HCT116 (cell line): ENCODE measurements at places on chromosomes 2 and 18. TPM values are rescaled to one million over a fixed set of nuclear protein-coding genes. Genes with fewer than 3 reads are reported as not detected.
A peak's percentile ranks its signal among the peaks of the same experiment; 100 is the strongest.

- no peaks in the 10 kb centered on the region for H3K4me1 ChIP-seq
- H3K4me3 ChIP-seq: no peak overlapping the region
- DNase-seq: no peak
- no peaks in the 10 kb centered on the region for H3K36me3 ChIP-seq
- H3K27me3 ChIP-seq: peaks cover 50% of the 10 kb centered on the region; the same call in 1 of the 2 replicates
- H3K27ac ChIP-seq: no peak overlapping the region
These were observed 730.4 kb upstream of the ID2 start for GRCh38 chr2:7951490-7951889.

DNA sequence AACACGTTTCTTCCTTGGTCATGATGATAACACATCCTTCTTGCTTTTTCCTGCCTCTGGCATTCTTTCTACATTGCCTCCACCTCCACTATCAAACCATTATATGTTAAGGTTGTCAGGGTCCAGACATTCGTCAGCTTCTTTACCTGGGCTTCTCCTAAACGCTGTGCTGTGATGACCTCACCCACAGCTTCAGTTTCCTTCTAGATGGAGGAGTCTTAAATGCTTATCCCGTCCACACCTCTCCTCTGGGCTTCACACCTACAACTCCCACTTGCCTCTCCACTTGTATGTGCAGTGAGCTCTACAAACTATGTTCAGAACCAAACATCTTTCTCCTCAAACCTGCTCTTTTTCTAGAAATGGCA lies 666 bp upstream of the STAT1 start:
- no peaks in the 10 kb centered on the region for H3K27me3 ChIP-seq
- peaks cover 25% of the 10 kb centered on the region for H3K4me1 ChIP-seq
- H3K27ac ChIP-seq: peak overlapping the region; percentile 84
- H3K36me3 ChIP-seq: 0 out of 2 replicates have a peak, but pooled peaks cover 4% of the 10 kb centered on the region
- DNase-seq: no peak
- H3K4me3 ChIP-seq: peak overlapping the region; percentile 79

GRCh38 chr2:227340106-227340505 lies 15.1 kb downstream of the MFF start:
- no peak overlapping the region for H3K27ac ChIP-seq
- H3K4me1 ChIP-seq: no peaks in the 10 kb centered on the region
- H3K4me3 ChIP-seq: no peak overlapping the region
- peaks cover 20% of the 10 kb centered on the region for H3K36me3 ChIP-seq
- no peak for DNase-seq

GRCh38 chr2:96875498-96876268 lies 5.8 kb upstream of the SEMA4C start:
- no peaks in the 10 kb centered on the region for H3K27me3 ChIP-seq
- DNase-seq: no peak
- H3K36me3 ChIP-seq: no peaks in the 10 kb centered on the region
- no peak overlapping the region for H3K27ac ChIP-seq

DNA sequence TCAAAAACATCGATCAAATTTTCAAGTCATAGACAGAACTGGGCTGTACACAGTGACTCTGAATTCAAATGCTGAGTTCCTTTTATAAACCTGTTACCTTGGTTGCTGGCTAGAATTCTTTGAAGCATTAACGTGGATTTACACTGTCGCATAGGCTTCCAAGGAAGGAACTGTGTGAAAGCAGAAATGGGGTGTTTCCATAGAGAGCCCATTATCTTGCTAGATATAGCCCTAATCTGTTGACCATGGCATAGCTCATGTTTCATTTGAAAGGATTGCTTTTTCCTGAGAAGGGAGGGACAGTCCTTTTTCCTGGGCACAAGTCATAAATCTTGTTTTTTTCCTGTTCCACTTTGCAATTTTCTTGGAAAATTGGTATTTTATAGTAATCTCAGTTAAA lies 73.8 kb upstream of the NEUROD1 start:
- no peaks in the 10 kb centered on the region for H3K36me3 ChIP-seq
- H3K4me3 ChIP-seq: no peak overlapping the region
- H3K27me3 ChIP-seq: no peaks in the 10 kb centered on the region
- no peak overlapping the region for H3K27ac ChIP-seq

- H3K27me3 ChIP-seq: no peaks in the 10 kb centered on the region
- no peak overlapping the region for H3K27ac ChIP-seq
- no peak overlapping the region for H3K4me3 ChIP-seq
- H3K36me3 ChIP-seq: no peaks in the 10 kb centered on the region
These were observed 353.8 kb downstream of the PARD3B start for GRCh38 chr2:204898928-204899640.

DNA sequence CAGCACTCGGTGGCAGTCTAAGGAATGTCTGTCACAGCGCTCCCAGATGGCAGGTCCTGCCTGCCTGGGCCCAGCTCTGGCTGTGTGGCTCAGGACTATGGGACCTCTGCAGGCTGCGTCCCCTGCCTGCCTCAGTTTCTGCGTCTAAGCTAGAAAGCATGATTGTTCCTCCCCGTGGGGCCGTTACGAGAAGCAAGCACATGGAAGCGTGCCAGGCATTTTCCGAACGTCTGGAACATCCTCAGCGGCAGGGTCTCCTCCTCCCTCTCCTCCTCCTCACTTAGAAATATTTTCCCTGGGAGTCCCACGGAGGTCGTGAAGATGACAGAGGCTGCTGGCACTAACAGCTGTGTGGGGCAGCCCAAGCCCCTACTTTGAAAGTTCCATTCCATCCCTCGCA lies 43.3 kb downstream of the LRRFIP1 start:
- H3K27me3 ChIP-seq: peaks cover 8% of the 10 kb centered on the region; the same call in 1 of the 2 replicates
- no peak overlapping the region for H3K4me3 ChIP-seq
- peaks cover 21% of the 10 kb centered on the region for H3K4me1 ChIP-seq
- H3K36me3 ChIP-seq: no peaks in the 10 kb centered on the region
- DNase-seq: no peak

DNA sequence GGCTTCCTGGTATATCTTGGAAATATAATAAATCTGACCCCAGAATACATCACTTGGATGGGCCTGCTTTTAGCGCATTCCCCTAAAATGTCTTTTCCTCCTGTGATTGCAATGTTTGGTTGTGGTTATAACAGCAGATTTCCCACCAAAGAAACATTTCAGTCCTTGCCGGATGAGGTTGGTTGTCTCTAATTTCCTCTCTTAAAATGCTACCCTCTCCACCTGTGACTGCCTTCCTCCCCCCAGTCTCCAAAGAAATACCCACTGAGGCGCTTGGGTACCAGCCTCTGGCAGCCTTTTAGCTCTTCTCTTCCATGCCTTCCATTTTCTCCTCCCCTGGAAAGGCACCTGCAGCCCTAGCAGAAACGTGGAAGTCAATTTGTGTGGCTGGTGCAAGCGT lies 102.1 kb upstream of the SIX3 start:
- no peak overlapping the region for H3K4me3 ChIP-seq
- H3K36me3 ChIP-seq: no peaks in the 10 kb centered on the region
- DNase-seq: no peak
- peaks cover 8% of the 10 kb centered on the region; the same call in 1 of the 2 replicates for H3K27me3 ChIP-seq

DNA sequence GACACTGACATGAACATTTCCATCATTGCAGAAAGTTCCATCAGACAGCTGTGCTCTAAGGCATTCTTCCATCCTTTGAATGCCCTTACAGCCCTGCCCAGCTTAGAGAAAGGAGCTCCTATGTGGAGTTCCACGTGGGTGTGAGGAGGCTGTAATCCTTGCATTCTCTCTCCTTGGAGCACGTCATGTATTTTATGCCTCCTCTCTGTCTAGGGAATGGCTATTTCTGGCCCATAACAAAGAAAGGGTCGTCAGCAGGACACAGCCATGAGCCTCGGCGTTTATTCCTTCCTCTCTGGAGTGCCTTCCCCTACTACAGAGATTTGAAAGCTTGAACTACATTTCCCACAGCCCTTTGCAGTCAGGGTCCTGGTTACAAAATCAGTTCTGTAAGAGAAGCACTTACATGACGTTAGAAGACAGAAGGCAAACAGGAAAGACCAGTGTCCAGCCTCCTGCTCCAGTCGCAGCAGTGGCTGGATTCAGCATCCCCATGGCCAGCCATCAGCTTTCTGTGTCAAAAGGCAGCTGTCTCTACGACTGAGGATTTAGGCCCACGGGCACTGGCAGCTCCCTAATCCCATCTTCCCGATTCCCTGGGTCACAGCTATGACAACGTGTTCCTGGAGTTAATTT lies 234.9 kb downstream of the TFCP2L1 start:
- H3K27me3 ChIP-seq: no peaks in the 10 kb centered on the region
- no peak overlapping the region for H3K4me3 ChIP-seq
- no peak overlapping the region for H3K27ac ChIP-seq
- no peaks in the 10 kb centered on the region for H3K36me3 ChIP-seq
- DNase-seq: no peak

DNA sequence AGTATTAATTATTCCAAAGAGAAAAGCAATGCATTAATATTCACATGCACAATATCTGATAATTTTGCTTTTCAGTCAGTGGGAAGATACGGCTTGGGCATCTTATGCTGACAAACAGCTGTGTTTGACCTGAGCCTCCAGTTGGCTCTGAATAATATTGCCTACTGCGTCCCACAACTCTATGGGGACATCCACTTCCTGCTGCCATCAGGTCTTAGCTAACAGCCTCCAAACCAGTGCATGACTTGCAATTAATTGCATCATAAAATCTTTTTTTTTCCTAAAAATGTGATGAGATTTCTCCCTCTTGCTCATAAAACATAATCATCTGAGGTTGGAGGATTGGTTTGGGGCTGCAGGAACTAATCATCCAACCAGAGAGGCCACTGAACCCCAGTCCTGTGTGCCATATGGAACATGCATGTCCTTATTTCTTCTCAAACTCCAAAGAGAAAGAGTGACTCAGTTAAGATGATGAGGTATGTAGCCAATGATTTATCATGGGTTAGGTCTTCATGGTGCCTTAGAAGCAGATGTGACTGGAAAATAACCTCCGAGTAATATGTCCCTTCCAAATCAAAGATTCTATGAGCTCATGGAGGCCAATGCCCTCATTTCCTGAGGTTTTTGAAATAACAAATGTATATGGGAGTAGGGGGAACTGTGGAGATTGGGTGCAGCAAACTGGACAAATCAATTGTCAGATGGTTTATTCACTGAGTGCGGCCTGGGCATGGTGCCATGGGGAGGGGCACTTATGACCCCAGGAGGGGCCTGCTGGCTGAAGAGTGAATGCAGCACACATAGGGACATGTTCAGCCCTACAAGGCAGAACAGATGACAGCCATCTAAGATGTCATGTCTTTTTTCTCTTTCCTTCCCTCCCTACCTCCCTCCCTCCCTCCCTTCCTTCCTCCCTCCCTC lies 39.4 kb downstream of the EDAR start:
- H3K4me3 ChIP-seq: no peak overlapping the region
- DNase-seq: no peak
- H3K27ac ChIP-seq: no peak overlapping the region
- no peaks in the 10 kb centered on the region for H3K27me3 ChIP-seq

DNA sequence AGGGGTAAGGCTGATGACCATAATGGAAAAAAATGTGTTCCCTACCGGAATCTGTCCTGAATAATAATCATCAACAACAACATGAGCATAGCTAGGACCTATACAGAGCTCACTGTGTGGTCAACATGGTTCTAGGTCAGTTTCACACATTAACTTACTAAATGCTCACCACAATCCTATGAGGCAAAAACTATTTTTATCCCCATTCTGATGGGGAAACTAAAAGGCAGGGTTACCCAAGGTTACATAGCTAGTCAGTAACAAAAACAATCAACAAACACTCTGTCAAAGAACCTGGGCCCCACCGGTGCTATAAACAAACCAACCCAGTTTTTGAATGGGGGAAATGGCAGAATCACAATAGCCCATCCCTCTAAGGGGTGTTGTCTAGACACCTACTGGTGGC lies 40.1 kb downstream of the AOX1 start:
- H3K27me3 ChIP-seq: no peaks in the 10 kb centered on the region
- no peak overlapping the region for H3K27ac ChIP-seq
- H3K36me3 ChIP-seq: no peaks in the 10 kb centered on the region
- peaks cover 8% of the 10 kb centered on the region for H3K4me1 ChIP-seq
- no peak for DNase-seq

GRCh38 chr2:54630858-54631497 lies 92.5 kb upstream of the EML6 start:
- peaks cover 50% of the 10 kb centered on the region for H3K36me3 ChIP-seq
- no peak overlapping the region for H3K27ac ChIP-seq
- no peak overlapping the region for H3K4me3 ChIP-seq
- no peak for DNase-seq
- no peaks in the 10 kb centered on the region for H3K4me1 ChIP-seq

GRCh38 chr2:114699423-114699944 lies 257.0 kb downstream of the DPP10 start:
- H3K27ac ChIP-seq: no peak overlapping the region
- H3K27me3 ChIP-seq: no peaks in the 10 kb centered on the region
- H3K4me1 ChIP-seq: no peaks in the 10 kb centered on the region
- DNase-seq: no peak
- H3K36me3 ChIP-seq: no peaks in the 10 kb centered on the region

DNA sequence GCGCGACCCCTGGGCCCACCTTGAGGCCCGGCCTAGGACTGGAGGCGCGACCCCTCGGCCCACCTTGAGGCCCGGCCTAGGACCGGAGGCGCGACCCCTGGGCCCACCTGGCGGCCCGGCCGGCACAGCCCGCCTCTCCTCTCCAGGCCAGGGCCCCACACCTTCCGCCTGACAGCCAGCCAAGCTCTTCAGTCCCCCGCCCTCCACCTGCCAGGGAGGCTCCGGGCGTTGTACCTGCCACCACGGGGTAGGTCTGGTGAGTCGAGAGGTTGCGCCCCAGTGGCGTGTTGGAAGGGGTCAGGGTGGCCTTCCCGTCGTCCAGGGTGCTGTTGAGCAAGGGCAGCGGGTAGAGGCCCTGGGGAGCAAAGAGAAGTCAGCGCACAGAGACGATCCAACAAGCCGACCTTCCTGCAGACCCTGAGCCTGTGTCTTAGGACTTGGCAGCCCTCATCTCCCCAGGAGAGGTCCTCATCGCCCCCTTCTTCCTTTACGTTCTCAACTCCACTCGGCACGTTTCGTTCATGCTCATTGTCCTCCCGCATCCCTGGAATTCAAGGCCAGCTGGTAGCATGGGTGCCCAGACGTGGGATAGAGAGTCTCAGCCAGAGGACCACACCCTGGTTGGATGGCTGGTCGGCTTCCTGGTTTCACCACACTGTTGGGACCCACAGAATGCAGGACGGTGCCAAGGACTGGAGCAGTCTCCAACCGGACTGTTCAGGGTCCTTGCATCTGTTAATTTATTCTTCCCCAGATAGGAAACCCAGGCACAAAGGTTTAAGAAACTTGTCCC lies 42.2 kb downstream of the PAX8 start:
- peak overlapping the region; percentile 93 for H3K4me3 ChIP-seq
- H3K36me3 ChIP-seq: peaks cover 27% of the 10 kb centered on the region
- no peak for DNase-seq
- no peaks in the 10 kb centered on the region for H3K27me3 ChIP-seq
- H3K4me1 ChIP-seq: peaks cover 58% of the 10 kb centered on the region

The RFX8 gene
- total RNA-seq: not detected

The LOXL3 gene
- 4.1 TPM for total RNA-seq

The ALPI gene
- total RNA-seq: not detected

The ARHGAP15 gene
- total RNA-seq: 0.42 TPM

The LYPD6B gene
- 6.1 TPM for total RNA-seq

The HOXD11 gene
- total RNA-seq: not detected

The DSC1 gene
- not detected for total RNA-seq

The COPS9 gene
- total RNA-seq: 111 TPM

The VWC2L gene
- total RNA-seq: not detected

The KCNG3 gene
- 1.5 TPM for total RNA-seq

The ITGA6 gene
- total RNA-seq: 93.1 TPM

The ASNSD1 gene
- total RNA-seq: 33.6 TPM

The ALPP gene
- 0.34 TPM for total RNA-seq

The LYG2 gene
- total RNA-seq: 0.27 TPM

The PDE11A gene
- 0.61 TPM for total RNA-seq

The HRH4 gene
- not detected for total RNA-seq

The ACTG2 gene
- total RNA-seq: 0.89 TPM
